ENCODE measurements at places on chromosomes 5 and 9.
A peak's percentile ranks its signal among the peaks of the same experiment; 100 is the strongest.

DNA sequence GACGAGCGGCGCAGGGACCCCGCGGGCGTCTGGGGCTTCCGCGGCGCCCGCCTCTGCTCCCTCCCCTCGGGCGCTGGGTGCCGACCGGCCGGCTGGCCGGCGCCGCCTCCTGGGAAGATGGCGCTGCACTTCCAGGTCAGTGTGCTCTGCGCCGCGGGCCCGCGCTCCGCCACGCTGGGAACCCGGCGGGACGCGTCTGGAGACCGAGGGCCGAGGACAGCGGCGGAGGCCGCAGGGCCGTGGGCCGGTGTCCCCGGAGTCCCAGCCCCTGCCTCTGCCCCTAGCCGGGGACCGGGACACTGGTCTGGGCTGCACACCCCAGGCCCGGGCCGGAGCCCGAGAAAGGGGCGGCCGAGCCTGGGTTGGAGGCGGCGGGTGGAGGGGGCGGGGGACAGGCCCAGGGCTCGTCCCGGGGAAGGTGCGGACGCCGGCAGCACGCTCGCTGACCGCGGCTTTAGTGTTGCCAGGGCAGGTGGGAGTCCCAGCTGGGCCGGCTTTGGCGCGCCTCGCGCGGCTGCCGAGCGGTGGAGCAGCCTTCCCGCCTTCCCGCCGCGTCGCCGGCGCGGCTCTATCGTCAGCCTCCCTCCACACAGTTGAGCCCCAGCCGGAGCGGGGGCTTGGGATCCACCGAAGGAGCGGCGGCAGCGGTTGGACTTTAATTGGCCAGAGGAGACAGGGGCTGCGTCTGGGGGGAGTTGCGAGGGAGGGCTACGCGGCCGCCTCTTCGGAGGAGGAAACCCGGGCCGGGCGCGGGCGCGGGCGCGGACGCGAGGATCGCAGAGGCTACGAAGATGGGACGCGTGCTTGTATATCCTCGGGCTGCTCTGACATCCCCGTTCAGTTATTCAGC is at the start of gene RANBP17:
Gene RANBP17, plus strand, starts transcription at position 102 of the 850 bp plus-strand sequence.
- DNase-seq = peak; percentile 54

DNA sequence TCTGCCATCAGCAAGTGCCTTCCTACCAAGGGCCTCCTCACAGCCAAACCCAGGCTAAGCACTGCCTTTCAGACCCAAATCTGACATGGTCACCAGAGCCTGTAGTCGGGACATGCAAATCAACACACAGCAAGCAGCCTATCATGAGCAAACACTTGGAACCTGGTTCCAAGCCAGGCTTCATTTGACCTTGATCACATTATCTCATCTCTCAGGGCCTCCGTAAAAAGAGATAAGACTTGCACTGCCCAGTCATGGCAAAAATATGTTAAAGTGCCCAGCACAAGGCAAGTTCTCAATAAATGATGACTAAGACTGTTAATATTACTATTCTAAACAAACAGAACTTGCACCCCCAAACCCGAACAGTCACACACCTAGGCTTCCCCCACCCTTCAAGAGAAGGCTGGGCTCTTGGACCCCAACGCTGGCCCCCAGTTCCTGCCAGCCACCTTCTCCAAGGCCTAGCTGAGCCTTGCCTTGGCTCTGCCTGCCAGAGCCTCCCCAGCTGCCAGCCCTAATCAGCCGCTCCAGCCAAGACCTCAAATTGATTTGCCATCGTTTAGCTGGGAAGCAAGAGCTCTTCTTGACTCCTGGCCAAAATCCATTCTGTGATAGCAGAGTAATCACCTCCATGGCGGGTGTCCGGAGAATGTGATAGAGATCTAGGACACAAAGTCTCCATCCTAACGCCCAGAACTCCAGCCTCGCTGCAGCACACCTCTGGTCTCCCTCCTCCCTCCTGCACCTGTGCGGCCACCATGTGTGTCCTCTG is 18.7 kb downstream of the CPLX2 start:
- no peak for DNase-seq

GRCh38 chr9:35000535-35001284 is 11.2 kb downstream of the DNAJB5 start:
- no peak for DNase-seq

- no peak for DNase-seq
These were observed 1.2 kb downstream of the FGF18 start for GRCh38 chr5:171420431-171421241.

- no peak for DNase-seq
These were observed 41.5 kb downstream of the PLPP7 start for GRCh38 chr9:131330814-131331600.

GRCh38 chr9:135049460-135049859 is 38.0 kb upstream of the OLFM1 start:
- no peak for DNase-seq

DNA sequence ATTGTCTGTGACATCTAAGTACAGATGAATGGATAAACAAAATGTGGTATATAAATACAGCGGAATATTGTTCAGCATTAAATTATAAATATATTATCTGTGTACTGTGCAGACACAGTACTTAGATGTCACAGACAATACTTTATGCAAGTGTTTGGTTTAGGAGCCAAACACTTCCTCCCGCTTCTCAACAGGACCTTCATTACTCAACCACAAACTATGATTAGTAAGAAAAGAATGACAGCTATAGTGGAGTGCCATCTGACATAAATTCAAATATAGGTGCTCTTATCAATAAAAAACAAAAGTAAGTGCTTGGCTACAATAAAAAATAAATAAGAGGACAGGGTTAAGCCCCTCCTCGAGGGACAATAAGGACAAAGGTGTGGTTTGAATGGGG is 38.9 kb upstream of the STX17 start:
- no peak for DNase-seq

GRCh38 chr5:57887851-57888621 is 405.4 kb upstream of the ACTBL2 start:
- no peak for DNase-seq

- no peak for DNase-seq
These were observed 12.3 kb downstream of the GNE start for GRCh38 chr9:36245906-36246305.

DNA sequence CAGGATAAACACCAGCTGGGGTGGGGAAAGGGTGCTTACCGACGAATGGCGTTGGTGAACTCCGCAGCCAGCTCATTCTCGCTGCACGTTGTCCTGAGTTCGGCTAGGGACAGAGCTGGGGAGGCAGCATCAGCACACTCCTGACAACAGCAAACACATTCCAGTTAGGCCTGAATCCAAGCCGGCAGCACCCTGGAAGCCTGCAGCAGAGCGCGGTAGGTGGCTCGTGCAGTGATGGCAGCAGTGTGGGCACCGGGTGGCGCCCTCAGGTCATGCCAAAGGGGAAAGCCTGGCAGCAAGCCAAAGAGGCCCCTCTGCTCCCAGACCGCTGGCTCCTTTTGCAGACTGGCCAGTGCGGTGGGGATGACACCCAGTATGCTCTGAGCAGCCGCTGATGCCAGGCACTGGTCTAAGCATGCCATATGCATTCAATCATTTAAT is 66.9 kb downstream of the DCP2 start:
- no peak for DNase-seq
